ENCODE measurements at places on chromosomes 11 and 22. TPM values are rescaled to one million over a fixed set of nuclear protein-coding genes. Genes with fewer than 3 reads are reported as not detected.

GRCh38 chr22:47333625-47334024 is 571.2 kb downstream of the TBC1D22A start:
- H3K4me1 ChIP-seq: no peaks in the 10 kb centered on the region
- no peak for DNase-seq
- H3K27me3 ChIP-seq: peaks cover 10% of the 10 kb centered on the region
- H3K36me3 ChIP-seq: no peaks in the 10 kb centered on the region
- no peak overlapping the region for H3K4me3 ChIP-seq

Gene SLC17A6
- total RNA-seq: not detected

Gene KDM4E
- total RNA-seq: not detected

GRCh38 chr11:69377953-69378302 is 84.0 kb downstream of the MYEOV start:
- no peaks in the 10 kb centered on the region for H3K36me3 ChIP-seq
- no peaks in the 10 kb centered on the region for H3K4me1 ChIP-seq

DNA sequence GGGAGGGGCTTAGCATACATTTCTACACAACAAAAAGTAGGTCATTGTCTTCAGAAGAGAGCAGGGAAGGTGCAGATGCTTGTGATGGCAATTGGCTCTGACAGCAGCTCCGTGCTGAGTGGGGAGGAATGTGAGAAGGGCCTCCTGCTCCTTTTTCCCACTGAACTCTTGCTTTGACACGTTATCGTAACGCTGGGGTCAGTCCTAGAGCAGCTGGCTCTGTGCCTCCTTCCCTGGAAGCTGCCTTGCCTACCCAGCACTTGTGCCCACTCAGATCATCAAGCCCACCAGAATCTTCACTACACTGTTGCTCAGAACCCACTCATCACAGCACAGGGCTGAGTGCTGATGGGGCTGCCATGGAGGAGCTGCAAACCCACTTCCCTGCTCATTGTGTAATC is 14.9 kb upstream of the NAV2 start:
- H3K27me3 ChIP-seq: no peaks in the 10 kb centered on the region
- peaks cover 56% of the 10 kb centered on the region for H3K4me1 ChIP-seq
- peak overlapping the region; percentile 98 for H3K27ac ChIP-seq
- no peak overlapping the region for H3K4me3 ChIP-seq
- DNase-seq: no peak

Gene DNAJB7
- total RNA-seq: not detected

Gene DESI1
- total RNA-seq: 11.0 TPM

GRCh38 chr11:82682003-82682751 is 51.5 kb downstream of the FAM181B start:
- no peak overlapping the region for H3K4me3 ChIP-seq
- H3K27ac ChIP-seq: no peak overlapping the region
- no peaks in the 10 kb centered on the region for H3K27me3 ChIP-seq
- no peak for DNase-seq
- H3K36me3 ChIP-seq: no peaks in the 10 kb centered on the region
